ENCODE measurements at places on chromosomes 6 and 20. TPM values are rescaled to one million over a fixed set of nuclear protein-coding genes. Genes with fewer than 3 reads are reported as not detected.

FERMT1 gene
- total RNA-seq = 3.5 TPM

CPXM1 gene
- total RNA-seq = 105 TPM

ENPP5 gene
- total RNA-seq = 8.3 TPM

YTHDF1 gene
- total RNA-seq = 64.9 TPM

SIM1 gene
- total RNA-seq = 0.29 TPM

EPPIN gene
- not detected for total RNA-seq

TMEM200A gene
- total RNA-seq = 6.5 TPM

UST gene
- total RNA-seq = 17.9 TPM

LY6G6F gene
- not detected for total RNA-seq

DDO gene
- not detected for total RNA-seq

PBX2 gene
- 263 TPM for total RNA-seq

OR2B6 gene
- not detected for total RNA-seq

FOXF2 gene
- total RNA-seq = not detected

GRCh38 chr6:3326981-3327380, 68.2 kb downstream of the PSMG4 start:
- no peak for DNase-seq

DNA sequence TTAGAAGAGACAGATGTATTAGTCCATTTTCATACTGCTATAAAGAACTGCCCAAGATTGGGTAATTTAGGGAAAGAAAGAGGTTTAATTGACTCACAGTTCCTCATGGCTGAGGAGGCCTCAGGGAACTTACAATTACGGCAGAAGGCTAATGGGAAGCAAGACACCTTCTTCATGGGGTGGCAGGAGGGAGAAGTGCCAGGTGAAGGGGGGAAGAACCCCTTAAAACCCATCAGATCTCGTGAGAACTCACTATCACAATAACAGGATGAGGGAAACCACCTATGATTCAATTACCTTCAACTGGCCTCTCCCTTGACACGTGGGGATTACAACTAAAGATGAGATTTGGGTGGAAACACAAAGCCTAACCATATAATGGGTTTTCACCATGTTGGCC, 28.9 kb upstream of the PNRC1 start:
- no peak for DNase-seq

DNA sequence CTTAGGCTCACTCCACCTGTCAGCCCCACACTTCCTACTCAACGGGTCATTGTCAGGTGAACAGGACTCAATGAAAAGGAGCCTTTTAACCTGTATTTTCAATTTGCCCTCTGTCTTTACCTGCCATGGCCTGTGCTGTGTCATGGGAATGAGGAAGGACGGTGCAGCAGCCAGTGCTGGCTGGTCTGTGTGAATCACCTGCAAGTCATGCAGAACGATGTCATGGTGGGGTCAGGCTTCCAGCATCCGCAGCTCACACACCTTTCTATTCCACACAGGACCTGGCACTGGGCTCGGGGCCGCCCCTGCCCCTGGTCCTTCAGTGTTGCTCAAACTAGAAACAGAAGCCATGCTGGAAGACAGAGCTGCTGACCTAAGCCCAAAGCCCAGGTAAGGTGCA, 188.7 kb upstream of the GMDS start:
- DNase-seq = no peak

DNA sequence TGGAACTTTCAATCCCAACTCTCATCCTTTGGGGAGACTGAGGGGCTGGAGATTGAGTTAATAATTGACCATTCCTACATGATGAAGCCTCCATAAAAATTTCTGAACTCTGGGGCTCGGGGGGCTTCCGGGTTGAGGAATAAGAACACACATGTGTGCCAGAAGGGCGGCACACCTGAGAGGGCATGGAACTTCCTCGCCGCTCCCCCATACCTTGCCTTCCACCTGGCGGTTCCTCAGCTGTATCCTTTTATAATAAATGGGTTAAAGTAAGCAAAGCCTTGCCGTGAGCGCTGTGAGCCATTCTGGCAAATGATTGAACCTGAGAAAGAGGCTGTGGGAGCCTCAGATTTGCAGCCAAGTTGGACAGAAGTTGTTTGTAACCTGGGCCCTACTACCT, 164.8 kb downstream of the LY86 start:
- DNase-seq = no peak

DNA sequence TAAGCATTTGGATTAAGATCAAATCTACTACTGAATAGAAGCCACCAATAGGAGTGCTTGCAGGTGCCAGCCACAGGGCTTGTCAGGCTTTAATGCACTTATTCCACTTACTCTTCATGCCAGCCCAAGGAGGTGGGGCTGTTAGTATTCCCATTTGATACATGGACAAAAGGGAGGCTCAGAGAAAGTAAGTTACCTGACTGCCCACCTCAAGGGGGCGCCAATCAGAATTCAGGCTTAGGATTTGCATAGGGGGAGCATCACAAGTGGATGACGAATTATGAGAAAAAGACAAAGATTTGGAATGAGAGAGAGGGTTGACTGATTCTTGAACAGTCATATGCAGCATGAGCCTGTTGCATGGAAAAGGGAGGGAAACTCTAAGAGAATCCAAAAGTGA, 188.4 kb upstream of the TSHZ2 start:
- DNase-seq = peak; percentile 82

- no peak for DNase-seq
Measured at GRCh38 chr20:15597306-15597705, 975.9 kb downstream of the KIF16B start.

DNA sequence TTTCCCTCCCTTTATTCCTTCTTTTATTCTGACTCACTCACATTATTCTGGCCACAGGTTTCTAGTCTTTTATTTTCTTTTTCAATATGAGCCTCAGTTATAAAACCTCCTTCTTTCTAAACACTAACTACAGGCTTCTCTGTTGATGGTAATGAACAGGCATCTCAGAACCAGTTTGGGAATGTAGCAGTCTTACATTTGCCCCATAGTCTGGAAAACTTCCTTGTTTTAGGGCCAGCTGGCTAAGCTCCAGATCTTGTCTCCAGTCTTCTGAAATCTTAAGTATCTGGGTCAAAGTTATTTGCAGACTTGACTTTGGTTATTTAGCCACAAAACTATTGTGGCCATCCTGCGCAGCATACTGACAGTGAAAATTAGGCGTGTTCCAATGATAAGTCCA, 97.0 kb upstream of the MAN1A1 start:
- DNase-seq = no peak

- peak; percentile 48 for DNase-seq
Measured at GRCh38 chr6:155093430-155093829, 98.3 kb downstream of the TIAM2 start.

- no peak for DNase-seq
Measured at GRCh38 chr6:151154418-151154817, 85.3 kb upstream of the AKAP12 start.

- no peak for DNase-seq
Measured at GRCh38 chr20:4972506-4973251, 28.6 kb downstream of the SLC23A2 start.

GRCh38 chr20:45320948-45321595, 13.0 kb upstream of the MATN4 start:
- no peak for DNase-seq

- DNase-seq = peak; percentile 44
Measured at GRCh38 chr20:51208162-51208561, 185.3 kb upstream of the KCNG1 start.

DNA sequence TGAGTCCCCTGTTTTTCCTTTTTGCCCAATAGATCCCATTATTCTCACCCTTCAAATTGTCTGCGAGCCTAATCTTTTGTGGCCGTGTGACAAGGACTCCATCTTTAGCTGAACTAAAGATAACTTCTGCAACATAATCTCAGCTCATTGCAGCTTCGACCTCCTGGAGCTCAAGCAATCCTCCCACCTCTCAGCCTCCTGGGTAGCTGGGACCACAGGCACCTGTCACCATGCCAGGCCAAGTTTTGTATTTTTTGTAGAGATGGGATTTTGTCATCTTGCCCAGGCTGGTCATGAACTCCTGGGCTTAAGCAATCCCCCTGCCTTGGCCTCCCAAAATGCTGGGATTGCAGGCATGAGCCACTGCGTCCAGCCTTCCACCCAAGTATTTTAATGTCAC, 161.0 kb downstream of the GJA1 start:
- DNase-seq = no peak

GRCh38 chr20:57103146-57103800, 163.2 kb downstream of the BMP7 start:
- DNase-seq = no peak

- no peak for DNase-seq
Measured at GRCh38 chr20:1907586-1907985, 12.4 kb downstream of the SIRPA start.

DNA sequence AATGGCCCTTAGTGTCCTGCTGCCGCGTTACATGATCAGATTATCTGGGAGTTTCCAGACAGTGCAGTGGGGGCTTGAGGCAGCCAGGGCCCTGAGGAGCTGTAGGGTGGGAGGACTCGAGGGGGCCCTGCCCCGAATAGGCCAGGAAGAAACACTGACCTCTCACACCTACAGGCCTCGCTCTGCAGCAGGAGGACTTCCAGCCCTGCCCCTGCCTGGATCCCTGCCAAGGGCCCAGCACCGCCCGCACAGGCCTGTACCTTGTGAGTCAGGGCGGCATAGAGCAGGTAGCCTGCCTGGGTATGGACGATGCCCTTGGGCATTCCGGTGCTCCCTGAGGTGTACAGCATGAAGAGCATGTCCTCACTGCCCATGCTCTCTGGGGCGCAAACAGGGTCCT, 30.1 kb upstream of the APMAP start:
- DNase-seq = peak; percentile 28

GRCh38 chr6:20427856-20428255, 26.2 kb downstream of the E2F3 start:
- no peak for DNase-seq

- DNase-seq = no peak
Measured at GRCh38 chr6:124882579-124883393, 79.5 kb upstream of the RNF217 start.

GRCh38 chr20:3283222-3283820, 44.3 kb upstream of the SLC4A11 start:
- DNase-seq = peak; percentile 44

- DNase-seq = peak; percentile 92
Measured at GRCh38 chr6:28980852-28981430, 24.2 kb downstream of the ZNF311 start.

- DNase-seq = no peak
Measured at GRCh38 chr6:37660317-37660716, 37.4 kb downstream of the MDGA1 start.

DNA sequence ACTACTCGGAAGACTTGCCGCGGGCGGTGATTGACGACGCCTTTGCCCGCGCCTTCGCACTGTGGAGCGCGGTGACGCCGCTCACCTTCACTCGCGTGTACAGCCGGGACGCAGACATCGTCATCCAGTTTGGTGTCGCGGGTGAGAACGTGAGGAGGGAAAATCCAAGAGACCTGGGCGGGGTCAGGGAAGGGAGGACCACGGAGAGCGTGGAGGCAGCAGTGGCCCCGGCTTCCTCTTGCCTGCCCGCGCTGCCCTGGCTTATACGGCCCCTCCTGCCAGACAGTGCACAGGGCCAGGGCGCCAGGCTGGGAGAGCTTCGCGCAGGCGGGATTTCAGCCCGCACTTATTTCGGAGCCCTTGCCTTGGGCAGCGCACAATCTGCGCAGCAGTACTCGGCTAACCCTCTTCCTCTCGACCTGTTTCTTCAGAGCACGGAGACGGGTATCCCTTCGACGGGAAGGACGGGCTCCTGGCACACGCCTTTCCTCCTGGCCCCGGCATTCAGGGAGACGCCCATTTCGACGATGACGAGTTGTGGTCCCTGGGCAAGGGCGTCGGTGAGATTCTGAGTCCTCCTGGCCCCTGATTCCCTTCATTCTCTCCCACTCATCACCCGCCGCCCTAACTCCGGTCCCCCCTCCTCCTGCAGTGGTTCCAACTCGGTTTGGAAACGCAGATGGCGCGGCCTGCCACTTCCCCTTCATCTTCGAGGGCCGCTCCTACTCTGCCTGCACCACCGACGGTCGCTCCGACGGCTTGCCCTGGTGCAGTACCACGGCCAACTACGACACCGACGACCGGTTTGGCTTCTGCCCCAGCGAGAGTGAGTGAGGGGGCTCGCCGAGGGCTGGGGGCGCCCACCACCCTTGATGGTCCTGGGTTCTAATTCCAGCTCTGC, 2.0 kb downstream of the MMP9 start:
- DNase-seq = no peak

- no peak for DNase-seq
Measured at GRCh38 chr20:15789079-15789478, 784.2 kb downstream of the KIF16B start.

GRCh38 chr20:62938105-62938888, at the start of gene GID8:
GID8 (plus strand) TSS chr20:62938147; CDS start chr20:62941503, 3,356 bp downstream.
- DNase-seq = peak; percentile 69

DNA sequence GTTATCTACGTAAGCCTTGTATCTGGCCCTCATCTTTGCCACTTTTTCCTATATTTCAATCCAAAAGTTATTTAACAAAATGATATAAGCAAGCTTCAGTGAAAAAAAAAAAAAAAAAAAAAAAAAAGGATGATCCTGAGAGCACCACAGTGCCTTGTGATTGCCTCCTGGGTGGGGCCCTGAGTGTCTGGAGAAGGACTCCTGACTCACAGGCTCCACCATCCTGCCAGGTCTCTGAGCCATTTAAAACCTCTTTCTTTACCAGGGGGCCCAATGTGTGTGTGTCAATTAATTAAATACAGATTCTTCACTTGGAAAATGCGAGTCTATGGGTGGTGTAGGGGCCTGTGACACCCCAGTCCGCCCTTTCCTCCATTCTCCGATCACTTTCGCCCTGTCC, 105.2 kb downstream of the SMOC2 start:
- no peak for DNase-seq

- no peak for DNase-seq
Measured at GRCh38 chr6:116300566-116300965, 20.8 kb upstream of the TSPYL1 start.

- no peak for DNase-seq
Measured at GRCh38 chr6:3380344-3381232, 76.3 kb downstream of the SLC22A23 start.

GRCh38 chr6:44022296-44022661, 105.0 kb downstream of the MRPL14 start:
- peak; percentile 44 for DNase-seq

GRCh38 chr6:44618371-44618770, 230.9 kb downstream of the CDC5L start:
- no peak for DNase-seq

DNA sequence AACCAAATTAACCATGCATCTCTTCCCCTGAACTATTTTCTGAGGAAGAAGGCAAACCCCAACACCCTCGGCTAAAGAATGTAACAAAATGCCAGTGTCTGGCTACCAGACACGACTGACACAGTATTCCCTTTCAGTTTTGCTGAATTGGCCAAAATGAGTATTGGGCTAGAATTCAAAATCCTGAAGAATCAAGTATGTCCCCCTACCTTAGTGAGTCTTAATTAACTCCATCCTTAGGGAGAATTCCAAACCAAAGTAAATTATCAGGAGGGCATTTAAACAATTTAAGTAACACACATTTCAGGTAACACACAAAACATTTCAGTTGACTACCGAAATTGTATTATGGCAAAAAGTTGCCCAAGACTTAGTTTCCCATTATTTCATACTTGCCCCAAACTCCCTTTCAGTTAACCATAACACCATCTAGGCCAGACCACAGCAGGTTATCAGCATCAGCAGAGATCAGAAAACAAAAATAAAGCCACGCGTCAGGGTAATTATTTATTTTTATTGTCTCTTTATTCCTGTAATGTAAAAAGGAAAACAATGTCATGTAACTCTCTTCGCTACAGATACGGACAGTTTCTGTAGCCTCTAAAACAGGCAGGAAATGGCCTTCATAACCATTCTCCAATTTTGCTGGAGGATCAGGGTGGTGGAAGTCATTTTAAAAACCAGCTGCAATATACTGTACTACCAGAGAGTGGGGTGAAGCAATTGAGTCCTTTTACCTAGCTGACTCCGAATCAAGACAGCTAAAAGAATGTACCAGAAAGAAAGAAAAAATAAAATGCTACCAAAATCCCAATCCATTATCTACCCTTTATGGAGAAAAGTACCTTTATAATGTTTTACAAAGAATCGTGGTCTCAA, 1.9 kb downstream of the SNX5 start:
- DNase-seq = no peak

Data from endodermal cell (in vitro differentiated cells).